ENCODE measurements at places on chromosomes 4 and X. TPM values are rescaled to one million over a fixed set of nuclear protein-coding genes. Genes with fewer than 3 reads are reported as not detected.

The UGT2B11 gene
- 0.07 TPM for polyA plus RNA-seq

The DRD5 gene
- polyA plus RNA-seq: 0.11 TPM

The TEX13B gene
- polyA plus RNA-seq: not detected

The SHOX gene
- polyA plus RNA-seq: 0.02 TPM

The WDR13 gene
- 153 TPM for polyA plus RNA-seq

The TLR10 gene
- polyA plus RNA-seq: 4.4 TPM

The HPGD gene
- polyA plus RNA-seq: 24.7 TPM

The SULT1B1 gene
- polyA plus RNA-seq: 2.5 TPM

The SERTM2 gene
- 0.02 TPM for polyA plus RNA-seq

The SYTL5 gene
- polyA plus RNA-seq: 0.66 TPM

The BMPR1B gene
- polyA plus RNA-seq: 2.2 TPM

The CLNK gene
- 2.6 TPM for polyA plus RNA-seq

The RAB33A gene
- 7.7 TPM for polyA plus RNA-seq

All from thymus (tissue), 14 donors.